Activated CD8-positive, alpha-beta T cell treated with anti-CD3 and anti-CD28 coated beads for 36 hours (primary cell): ENCODE measurements at places on chromosomes 6 and 20. TPM values are rescaled to one million over a fixed set of nuclear protein-coding genes. Genes with fewer than 3 reads are reported as not detected.

- no peak for DNase-seq
These were observed 4.4 kb upstream of the MUC21 start for GRCh38 chr6:30979141-30979540.

DNA sequence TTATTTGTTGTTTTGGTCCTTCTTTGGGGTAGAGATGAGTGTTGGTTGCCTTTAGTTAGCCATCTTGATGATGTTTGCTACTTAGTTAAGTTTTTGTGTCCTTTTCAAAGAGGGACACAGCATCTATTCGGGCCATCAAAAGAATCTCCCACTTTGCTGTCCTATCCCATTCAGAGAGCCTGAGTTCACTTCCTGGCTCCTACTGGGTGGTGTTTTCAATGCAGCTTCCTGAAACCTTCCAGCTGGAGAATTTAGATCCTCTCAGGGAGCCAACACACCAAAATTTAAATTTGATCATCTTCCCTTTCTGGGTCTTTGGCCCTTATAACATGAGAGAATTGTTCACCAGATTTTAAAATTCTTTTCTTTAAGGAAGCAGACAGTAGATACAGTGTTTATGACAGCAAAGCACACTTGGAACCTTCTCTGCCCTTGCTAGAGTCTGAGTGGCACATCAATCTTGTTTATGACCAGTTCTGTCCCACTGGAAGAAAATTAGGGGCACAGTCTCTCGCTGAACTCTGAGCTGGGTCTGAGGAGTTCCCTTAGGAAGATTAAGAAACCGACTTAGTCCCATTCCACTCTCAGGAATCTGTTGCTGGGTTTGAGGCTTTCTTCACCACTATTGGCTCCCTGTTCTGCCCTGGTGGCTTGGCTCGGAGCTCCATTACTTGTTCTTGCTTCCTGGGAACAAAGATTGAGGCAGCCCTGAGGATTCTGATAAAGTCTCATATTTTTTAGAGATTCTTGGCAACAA lies 115.5 kb downstream of the CCDC170 start:
- no peak for DNase-seq

Gene BNIP5
- total RNA-seq = not detected

DNA sequence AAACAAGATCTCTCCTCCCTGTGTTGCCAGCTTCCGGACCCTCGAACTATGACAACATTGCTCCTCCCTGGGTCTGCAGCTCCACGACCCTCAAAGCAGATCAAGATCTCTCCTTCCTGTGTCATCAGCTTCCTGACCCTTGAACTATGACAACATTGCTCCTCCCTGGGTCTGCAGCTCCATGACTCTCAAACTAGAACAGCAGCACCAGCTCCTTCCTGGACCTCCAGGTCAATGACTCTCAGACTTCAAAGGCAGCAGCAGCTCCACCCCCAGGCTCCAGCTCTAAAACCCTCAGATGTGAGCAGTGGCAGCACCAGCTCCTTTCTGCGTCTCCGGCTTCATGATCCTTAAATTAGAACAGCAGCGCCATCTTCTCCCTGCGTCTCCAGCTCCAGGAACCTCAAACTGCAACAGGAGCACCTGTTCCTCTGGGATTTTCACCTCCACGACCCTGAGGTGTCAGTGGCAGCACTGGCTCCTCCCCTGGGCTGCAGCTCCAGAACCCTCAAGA lies 341.0 kb upstream of the SULF2 start:
- no peak for DNase-seq

Gene TP53TG5
- total RNA-seq = 0.29 TPM

DNA sequence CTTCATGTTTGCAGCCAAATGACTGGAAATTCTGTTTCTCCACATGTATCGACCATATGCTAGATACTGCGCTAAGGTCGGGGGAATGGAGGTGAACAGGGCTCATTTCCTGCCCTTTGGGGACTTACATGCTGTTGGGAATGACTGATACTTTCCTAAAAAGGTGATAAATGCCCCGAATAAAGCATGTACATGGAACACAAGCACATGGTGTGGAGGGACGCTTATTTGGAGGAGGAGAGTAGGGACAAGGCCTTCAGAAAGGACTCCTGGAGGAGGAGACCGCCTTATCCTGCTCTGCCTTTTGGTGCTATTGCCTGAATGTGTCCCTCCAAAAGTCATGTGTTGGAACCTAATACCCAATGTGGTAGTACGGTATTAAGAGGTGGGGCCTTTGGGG lies 344.5 kb downstream of the PRL start:
- DNase-seq = no peak

Gene CST7
- 49.3 TPM for total RNA-seq

DNA sequence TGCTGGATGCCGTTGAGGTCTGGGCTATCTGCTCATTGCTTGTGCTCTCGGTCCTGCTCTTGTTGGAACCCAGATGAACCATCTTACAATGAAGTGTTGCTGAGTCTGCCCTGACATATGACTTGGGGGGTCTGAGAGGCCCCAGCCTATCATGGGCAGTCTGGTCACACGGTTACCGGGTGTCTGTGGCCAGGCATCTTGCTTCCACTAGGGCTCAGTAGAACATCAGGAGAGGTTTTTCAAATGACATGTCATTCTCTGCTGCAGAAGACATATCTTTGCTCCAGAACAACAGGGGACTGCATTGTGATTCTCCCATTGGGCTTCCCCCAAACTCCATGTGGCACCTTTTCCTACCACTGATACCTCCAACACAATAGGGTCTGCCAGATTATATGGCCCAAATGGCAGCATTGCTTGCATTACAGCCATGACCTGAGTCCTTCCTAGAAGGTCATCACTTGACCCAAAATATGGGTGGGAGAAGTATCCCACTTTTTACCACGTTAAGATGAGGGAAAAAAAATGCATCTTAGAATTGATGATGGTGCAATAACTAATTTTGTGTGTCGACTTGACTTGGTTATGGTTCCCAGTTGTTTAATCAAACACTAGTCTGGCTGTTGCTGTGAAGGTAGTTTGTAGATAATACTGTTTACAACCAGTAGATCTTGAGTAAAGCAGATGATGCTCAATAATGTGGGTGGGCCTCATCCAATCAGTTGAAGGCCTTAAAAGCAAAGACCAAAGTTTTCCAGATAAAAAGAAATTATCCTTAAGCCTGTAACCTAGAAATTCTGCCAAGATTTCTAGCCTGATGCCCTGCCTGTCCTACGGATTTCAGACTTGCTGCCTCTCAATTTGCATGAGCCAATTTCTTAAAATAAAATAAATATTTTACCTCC lies 241.0 kb downstream of the QKI start:
- DNase-seq = no peak

DNA sequence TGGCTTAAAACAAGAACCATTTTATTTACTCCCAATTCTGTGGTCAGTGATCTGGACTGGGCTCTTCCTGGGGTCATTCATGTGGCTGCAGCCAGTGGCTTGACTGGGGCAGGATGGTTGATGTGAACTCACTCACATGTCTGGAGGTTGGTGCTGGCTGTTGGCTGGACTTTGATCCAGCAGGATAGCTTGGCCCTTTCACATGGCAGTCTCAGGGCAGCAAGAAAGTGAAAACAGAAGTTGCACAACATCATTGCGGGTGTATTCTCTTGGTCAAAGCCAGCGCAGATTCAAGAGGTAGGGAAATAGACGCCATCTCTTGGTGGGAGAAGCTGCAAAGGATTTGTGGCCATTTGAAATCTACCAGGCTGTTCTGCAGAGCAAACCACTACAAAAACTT lies 77.2 kb downstream of the MDGA1 start:
- DNase-seq = no peak

Gene GABRR1
- total RNA-seq = not detected
